ENCODE measurements at places on chromosomes 13 and 19. TPM values are rescaled to one million over a fixed set of nuclear protein-coding genes. Genes with fewer than 3 reads are reported as not detected.

Gene ZNF460
- total RNA-seq = 126 TPM

Gene GSX1
- 0.41 TPM for total RNA-seq

GRCh38 chr19:7905268-7905667 is 1.6 kb downstream of the MAP2K7 start:
- DNase-seq = no peak

- DNase-seq = peak; percentile 58
Observed at GRCh38 chr19:29528946-29529645, 3.3 kb downstream of the VSTM2B start.

Gene TYROBP
- total RNA-seq = 2.9 TPM

DNA sequence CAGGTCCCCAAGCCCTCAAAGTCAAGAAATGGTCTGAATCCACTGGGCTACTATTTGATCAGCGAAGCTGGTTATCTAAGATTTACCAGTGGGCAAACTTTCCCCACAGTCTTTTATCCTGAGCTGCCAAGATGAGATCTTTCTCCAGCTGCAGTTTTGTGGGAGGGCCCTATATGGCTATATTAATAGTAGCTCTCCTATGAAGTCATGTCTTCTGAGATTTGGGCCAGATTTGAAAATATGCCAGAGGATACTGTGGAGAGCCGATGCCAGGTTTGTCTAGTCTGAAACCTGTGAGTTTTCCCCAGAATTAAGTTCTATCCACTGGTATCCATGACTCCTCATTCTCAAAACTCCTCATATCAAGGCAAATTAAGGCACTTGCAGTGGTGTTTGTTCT is 173.2 kb downstream of the FLT1 start:
- no peak for DNase-seq
